ENCODE measurements at places on chromosomes 7 and 10.

DNA sequence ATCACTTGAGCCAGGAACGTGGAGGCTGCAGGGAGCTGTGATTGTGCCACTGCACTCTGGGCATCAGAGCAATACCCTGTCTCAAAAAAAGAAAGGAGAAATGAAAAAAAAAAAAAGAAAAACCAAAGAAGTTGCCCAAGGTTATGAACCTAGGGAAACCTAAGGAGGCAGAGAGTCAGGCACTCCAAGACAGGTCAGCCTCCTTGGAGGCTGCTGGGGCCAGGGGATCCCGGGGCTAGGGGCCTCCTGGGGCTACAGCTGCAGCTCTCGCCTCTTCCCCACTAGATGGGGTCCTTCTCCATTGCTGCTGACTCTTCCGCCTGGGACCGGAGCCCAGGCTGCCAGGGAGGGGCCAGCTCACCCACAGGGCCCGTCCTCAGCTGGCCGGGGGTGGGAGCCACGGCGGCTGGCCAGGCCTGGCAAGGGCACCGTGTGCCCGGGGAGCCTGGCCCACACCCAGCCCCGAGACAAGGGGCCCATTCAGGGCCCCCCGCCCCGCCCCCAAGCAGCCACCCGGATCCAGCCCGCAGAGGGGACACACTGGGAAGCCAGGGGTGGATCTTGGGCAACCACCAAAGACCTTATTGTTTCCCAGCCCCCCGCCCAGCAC, 1.7 kb upstream of the SPACDR start:
- peak; percentile 79 for DNase-seq

GRCh38 chr7:100093498-100093897, 4.7 kb downstream of the COPS6 start:
- DNase-seq: no peak

DNA sequence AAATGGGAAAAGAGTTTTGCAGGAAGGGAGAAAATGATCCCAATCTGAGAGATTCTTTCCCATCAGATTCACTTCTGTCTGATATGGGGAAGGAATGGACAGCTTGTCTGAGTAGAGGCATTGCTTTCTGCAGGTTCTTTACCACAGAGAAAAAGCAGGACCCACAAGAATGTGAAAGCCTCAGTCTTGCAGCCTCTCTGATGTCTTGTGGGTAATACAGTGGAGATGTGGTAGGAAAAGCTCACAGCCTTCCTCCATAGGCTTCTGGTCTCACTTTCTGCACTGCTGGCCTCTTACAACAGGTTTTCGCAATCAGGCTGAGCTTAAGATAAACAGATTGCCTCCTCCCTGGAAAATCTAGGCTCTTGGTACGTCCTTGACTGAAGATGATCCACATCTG, 551 bp downstream of the IFIT1 start:
- DNase-seq: no peak

DNA sequence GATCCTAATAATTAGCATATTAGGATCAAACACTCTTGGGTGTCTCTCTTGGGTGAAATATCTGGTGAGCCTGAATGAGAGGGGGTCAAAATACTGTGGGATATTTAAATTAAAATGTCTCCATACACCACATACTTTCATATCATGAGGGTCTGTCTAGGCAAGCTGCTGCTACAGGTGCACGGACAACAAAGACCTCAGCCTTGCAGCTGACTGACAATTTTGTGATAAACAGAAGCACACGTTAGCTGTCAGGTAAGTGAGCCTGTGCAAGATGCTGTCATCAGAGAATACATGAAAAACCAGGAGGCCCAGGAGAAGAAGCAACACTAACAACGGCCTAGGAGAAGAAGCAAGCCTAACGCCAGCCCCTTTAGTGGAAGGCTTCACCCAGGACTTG, 247.5 kb downstream of the ADARB2 start:
- DNase-seq: no peak

DNA sequence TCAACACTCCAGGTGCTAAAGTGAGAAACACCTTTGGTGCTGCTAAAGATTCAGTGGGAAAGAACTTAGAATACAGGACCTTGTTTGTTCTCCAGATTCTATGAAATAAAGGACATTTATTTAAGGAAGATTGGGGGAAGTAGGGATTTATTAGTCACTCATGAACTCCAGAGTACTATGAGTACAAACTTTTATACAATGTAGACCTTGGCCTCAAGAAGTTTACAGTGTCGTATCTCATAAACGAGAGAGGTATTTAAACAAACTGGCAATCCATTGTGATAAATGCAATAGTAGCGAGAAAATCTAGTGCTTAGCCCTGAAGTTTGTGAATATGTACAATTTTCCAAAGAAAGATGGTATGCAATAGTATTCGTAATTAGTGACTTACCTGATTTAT, 59.1 kb downstream of the TES start:
- no peak for DNase-seq

DNA sequence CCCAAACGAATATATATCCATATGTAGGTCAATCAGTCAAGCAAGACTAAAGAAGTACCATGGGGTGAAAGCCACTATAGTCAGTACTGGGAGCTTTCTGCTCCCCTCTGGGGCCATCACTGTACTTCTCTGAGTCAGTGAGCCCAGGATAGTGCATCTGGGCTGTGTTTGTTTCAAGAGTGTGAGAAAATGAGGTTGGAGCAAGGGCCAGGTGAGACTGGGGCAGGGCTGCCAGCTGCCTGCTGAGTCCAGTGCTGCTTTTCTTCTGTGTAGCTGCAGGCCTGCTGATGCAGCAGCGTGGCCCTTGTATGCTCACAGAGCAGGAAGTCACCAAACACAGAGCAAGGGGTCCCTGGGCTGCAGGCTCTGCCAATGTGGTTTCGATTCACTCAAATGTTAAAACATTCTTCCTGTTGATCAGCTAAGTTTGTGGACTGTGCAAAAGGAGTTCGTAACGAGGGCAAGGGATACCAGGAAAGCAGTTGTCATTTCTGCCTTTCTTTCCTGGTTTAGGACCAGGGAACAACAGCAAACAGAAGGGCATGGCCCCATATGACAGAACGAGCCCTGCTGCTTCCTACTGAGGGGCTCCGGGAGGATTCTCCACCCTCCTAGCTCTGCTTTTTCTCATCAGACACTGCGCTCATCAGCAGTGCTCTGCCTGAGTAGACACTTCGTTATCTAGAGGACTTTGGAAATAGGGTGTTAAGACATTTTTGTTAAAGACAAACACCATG, 65.4 kb upstream of the TNS3 start:
- no peak for DNase-seq
